Cardiac muscle cell (in vitro differentiated cells and primary cell): ENCODE measurements at places on chromosomes 16 and 17. TPM values are rescaled to one million over a fixed set of nuclear protein-coding genes. Genes with fewer than 3 reads are reported as not detected.

Gene ARL6IP1
- total RNA-seq = 77.6 and 195 TPM in 2 replicates

DNA sequence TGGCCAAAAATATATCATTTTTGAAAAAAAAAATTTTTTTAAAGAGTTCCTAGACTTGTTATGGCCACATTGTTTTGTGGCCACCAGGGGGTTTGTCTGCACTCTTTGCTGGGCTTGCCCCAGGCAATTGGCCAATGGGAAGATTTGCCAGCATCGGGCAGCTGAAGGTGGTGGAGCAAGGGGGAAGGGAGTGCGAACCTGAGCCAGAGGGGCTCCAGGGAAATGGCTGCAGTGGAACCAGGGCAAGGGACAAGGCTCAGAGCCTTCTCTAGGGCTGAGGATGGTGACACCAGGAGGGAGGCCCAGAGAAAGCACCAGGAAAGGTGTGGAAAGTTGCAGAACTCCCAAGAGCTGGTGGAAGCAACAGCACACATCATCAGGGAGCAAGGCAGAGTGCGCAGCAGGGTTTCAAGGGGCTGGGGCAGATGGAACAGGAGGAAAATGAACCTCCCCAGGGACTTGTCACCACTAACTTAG, 15.5 kb upstream of the CMIP start:
- peak; percentile 64 for DNase-seq

Gene KRTAP1-1
- not detected in 2 replicates for total RNA-seq

Gene PRDM7
- total RNA-seq = not detected in 2 replicates

- peak; percentile 62 for DNase-seq
These were observed at the start of gene SALL1 for GRCh38 chr16:51150888-51151320. TSS of gene SALL1 (minus strand) at chr16:51151270. CDS start at chr16:51151241, 29 bp downstream.

DNA sequence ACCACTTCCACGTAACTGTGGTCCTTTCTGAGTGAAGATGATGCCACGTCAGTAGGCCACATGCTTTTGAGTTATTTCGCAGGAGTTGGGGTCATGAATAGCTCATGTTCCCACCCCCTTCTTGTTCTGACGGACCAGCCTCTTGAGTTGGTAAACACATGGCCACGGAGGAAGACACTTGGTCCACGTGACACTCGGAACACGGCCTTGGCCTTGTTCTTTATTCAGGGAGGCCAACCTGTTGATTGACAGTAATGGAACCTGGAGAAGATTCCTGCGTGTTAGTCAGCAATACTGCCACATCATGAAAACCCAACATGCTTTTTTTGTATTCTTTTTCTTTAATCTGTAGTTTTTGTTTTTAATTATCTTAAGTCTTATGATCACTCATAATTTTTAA, 56.3 kb downstream of the SEC14L1 start:
- no peak for DNase-seq

DNA sequence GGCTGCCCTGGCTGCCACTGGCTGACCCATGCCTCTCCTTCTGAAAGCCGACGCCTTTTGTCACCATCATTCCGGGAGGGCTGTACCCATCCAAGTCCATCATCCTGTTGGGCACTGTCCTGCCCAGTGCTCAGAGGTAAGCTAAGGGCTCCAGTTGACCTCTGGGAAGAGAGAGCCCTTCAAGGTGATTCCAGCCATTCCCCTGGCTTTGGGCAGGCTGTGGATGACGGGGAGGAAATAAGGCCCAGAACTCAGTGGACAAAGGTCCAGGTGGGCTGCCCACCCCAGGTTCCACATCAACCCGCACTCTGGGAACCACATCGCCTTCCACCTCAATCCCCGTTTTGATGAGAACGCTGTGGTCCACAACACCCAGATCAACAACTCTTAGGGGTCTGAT, 45.8 kb downstream of the NOS2 start:
- no peak for DNase-seq

DNA sequence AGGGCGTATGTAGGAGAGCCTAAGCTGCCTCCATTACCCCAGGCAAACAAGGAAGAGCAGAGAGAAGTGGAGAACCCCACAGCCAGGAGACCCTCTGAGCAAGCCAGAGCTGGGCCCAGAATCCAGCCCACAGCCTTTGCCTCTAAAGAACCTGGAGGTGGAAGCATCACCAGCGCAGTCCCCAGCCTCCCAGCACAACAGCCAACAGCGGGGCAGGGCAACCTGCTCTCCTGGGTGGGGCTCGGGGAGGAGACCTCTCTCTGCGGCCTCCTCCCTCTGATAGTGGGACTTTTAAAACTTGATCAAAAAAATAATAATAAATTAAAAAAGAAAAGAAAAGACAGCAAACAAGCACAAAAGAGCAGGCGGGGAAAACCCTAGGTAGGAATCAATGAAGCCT, 45.9 kb downstream of the AXIN2 start:
- DNase-seq = no peak

Gene TEKT3
- total RNA-seq = 0.07 and 0.12 TPM in 2 replicates

DNA sequence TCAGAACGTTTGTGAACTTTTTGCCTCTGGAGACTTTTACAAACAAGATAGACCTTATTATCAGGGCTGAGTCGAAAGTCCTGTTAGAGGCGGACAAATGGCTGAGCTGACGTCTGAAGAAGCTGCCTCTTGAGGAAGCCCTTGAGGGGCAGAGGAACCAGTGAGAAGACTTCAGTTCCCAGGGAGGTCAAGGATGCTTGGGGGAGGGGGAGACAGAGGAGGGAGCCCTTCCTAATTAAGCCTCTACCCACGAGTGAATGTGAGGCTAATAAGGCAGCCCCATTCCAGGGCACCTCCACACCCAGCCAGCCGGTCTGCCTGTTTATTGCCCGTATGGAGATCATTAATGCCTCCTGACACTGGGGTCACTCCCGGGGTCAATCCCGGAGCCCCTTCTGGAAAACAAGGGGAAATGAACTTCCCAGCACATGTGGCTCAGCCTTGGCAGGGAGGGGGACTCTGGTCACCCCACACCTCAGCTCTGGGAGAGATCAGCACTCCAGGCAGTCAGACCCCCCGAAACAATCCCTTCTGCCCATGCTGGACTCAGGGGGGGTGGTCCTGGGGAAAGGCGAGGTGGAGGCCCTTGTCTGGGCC, 9.2 kb upstream of the TBX4 start:
- no peak for DNase-seq

Gene KRTAP2-1
- not detected in 2 replicates for total RNA-seq

DNA sequence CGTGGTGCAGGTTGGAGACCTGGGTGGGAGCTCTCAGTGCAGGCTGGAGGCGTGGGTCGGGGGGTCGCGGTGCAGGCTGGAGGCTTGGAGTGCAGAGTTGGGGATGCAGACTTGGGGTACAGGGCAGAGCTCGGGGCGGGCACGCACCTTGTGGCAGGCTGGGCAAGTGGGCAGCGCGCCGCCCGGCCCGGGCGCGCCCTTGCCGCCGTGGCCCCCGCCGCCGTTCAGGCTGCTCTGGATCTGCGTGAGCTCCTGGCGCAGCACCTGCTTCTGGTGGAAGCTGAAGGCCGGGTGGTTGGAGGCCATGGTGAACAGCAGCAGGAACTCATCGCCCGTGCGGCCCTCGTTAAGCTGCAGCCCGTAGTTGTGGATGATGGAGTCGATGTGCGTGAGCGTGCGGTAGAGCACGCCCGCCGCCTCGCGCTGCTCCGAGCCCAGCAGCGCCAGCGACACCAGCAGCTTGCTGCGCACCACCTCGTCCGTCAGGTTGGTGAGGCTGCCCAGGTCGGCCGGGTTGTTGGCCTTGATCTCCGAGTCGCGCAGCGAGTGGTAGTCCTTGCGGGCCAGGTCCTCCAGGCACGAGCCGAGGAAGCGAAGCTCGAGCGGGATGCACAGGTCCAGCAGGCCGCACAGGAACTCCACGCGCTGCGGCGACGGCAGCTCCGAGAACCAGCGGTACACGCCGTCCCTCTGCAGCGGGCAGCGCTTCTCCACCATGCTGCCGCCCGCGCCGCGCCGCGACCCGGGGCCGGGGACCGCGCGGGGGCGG, 1.1 kb downstream of the ZCCHC14 start:
- peak; percentile 48 for DNase-seq

DNA sequence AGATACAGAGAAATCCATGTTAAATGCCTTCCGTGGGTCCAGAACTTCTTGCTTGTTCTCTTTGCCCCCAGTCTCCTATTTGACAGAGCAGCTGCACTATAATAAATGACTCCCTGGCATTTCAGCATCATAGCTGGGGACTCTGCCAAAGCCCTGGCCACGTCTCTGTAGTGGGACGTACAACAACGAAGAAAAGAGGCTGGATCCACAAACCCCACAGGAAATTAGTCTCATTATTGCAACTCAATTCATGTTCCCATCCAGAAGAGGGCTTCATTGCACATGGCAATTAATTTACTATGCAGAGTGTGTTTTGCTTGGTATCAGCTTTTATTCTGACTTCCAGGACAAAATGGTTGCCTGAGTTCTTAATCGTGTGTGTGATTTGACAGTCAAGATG, 121.3 kb downstream of the CDH13 start:
- peak; percentile 91 for DNase-seq

- no peak for DNase-seq
These were observed 25.6 kb upstream of the ZNF652 start for GRCh38 chr17:49387498-49388289.

Gene FOXN1
- 0.06 and 0.18 TPM in 2 replicates for total RNA-seq

GRCh38 chr16:35296962-35297653, 1837.7 kb downstream of the TP53TG3F start:
- no peak for DNase-seq

Gene TEKT1
- total RNA-seq = 0.28 TPM in 1 of 2 replicates, not detected in the other

DNA sequence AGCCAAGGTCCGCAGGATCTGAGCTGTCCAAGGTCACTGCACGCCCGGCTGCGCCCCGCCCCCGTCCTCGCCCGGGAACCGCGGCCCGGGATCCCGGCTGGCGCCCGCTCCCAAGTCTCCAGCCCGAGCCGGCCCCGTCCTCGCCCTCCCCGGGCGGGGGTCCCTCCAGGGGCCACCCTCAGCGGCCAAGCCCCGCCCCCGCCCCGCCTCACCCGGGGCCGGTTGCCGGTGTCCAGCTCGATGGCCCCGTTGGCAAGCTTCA, 216 bp downstream of the VPS9D1 start:
- no peak for DNase-seq

Gene KRTAP2-2
- not detected in 2 replicates for total RNA-seq

Gene LGALS9
- total RNA-seq = 0.63 and 1.3 TPM in 2 replicates

Gene TPSAB1
- not detected in 2 replicates for total RNA-seq

Gene OR3A3
- total RNA-seq = not detected in 2 replicates

DNA sequence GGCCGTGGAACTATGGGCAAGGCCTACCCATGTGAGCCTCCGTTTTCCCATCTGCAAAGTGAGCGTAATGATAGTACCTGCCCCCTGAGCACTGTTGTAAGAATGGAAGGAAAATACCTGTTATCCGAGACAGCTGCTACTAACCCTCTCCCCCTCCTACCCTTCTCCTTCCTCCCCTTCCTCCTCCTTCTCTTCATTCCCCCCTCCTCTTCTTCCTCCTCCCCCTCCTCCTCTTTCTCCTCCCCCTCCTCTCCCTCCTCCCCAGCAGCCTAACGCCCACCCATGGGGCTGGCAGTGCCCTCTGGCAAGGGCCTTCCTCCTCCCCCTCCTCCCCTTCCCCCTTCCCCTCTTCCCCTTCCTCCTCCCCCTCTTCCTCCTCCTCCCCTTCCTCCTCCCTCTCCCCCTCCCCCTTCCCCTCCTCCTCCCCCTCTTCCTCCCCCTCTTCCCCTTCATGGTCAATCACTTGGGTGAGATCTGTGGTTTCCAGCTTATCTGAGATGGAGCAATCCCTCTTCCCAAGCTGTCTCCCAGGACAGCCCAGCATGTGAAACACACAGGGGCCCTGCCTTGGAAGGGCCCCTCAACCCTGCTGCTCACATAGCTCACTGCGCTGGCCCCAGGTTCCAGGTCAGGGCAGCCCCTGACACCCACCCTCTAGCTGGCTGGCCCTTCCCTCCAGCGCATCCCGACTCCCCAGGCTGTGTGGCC, 6.4 kb downstream of the ZFPM1 start:
- DNase-seq = peak; percentile 83

GRCh38 chr16:89548344-89549006, 12.0 kb upstream of the RPL13 start:
- DNase-seq = no peak

- no peak for DNase-seq
These were observed 17.5 kb downstream of the NOS2 start for GRCh38 chr17:27782791-27783206.

GRCh38 chr17:44360144-44360533, 3.5 kb downstream of the FAM171A2 start:
- DNase-seq = no peak
